NCI-H1092 treated with DMSO at 0.1 percent for 48 hours (cell line): ENCODE measurements at places on chromosomes 7 and 10.

GRCh38 chr7:28732071-28732869 is 225.9 kb downstream of the TRIL start:
- DNase-seq = peak; percentile 41

- DNase-seq = no peak
These were observed 64.6 kb downstream of the TSPAN12 start for GRCh38 chr7:120793213-120793936.

DNA sequence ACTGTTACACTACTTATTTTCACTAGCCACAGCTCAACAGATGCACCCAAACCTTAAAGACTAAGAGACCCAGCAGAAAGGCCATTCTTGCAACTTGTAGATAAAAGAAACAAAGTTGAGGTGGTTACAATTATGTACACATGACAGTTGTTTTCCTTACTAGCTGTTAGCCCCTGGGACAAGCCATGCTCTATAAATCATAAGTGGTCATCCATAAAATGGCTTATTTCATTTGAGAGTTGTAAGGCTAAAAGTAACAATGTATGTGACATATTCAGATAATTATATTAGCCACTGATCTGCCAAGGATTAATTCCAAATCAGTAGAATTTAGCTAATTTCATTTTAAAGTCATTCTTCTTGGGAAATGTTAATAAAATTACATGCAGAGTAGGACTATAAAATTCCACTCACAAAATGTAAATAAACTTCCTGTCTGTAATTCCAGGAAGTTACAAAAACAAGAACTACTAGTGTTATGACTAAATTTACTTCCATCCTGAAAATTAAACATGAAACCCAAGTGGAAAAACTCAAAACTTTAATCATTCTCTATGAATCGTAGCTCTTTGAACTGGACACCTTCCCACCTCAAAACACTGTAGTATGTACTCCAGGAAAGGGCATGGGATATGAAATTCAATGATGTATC is 13.3 kb downstream of the SLC37A3 start:
- no peak for DNase-seq

- no peak for DNase-seq
These were observed 134.7 kb downstream of the VPS50 start for GRCh38 chr7:93366816-93367215.

DNA sequence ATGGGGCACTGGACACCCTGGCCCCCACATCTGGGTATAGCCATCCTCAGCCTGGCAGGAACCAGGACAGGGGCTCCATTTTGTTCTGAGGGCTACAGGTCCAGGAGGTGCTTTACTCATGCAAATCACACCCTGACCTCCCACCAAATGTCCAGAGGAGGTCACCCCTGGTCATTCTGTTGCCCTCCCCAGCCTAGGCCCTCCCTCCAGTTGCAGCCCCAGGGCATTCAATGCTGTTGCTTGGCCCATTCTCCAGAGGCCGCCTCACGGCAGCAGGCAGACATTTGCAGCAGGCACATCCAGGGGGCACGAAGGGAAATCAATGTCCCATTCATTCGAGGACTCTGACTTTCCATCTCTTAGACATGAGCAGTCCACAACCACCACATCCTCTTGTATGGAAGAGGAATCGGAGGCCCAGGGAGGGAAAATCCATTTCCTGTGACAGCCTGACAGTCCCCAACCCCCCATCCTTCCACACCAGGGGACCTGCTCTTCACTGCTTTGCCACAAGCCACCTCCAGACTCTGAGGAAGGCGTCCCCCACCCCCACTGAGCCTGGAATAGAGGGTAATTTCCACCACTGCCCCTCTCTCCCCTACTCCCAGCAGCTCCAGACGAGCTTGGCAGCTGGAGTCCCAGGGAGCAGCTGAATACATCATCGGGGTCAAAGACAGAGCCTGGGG is 76.2 kb upstream of the UNC5B start:
- DNase-seq = no peak

DNA sequence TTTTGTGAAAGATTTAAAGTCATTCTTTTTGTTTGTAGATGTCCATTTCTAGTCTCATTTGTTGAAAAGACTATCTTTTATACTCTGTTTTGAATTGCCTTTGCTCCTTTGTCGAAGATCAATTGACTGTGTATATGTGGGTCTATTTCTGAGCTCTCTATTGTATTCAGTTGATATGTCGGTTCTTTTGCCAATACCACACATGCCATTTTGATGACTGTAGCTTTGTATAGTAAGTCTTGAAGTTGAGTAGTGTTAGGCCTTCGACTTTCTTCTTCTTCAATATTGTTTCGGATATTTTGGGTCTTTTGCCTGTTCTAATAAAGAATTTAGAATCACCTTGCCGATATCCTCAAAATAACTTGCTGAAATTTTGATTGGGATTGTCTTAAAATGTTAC is 104.5 kb downstream of the CCSER2 start:
- no peak for DNase-seq

- peak; percentile 24 for DNase-seq
These were observed 44.0 kb downstream of the LDB3 start for GRCh38 chr10:86712317-86712707.

DNA sequence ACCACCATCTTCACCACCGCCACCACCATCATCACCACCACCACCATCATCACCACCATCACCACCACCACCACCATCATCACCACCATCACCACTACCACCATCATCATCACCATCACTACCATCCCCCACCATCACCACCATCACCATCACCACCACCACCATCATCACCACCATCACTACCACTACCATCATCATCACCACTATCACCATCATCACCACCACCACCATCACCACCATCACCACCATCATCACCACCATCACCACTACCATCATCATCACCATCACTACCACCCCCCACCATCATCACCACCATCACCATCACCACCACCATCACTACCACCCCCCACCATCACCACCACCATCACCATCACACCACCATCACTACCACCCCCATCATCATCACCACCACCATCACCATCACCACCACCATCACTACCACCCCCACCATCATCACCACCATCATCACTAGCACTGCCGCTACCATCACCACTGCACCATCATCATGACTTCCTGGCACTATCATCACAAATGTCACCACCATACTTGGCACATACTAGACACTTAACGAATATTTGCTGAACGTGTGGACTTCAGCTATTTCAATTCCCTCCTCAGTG is 25.3 kb upstream of the FZD8 start:
- no peak for DNase-seq

DNA sequence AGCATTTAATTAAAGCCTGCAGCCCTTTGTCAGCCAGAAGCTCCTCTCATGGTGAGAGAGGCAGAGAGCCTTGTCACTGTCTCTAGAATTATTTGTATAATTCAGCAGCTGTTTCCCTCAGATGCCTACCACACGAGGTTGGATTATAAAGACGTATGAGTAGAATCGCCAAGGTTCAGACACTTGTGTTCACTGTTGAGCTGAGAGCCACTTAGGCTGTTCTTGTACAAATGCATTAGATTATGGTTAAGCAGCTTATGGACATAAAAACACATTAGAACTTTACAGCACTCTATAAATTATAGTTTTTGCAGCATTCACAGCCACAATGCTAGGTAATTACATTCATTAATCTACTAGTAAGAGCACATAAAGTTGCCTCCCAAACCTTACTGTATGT is 282.6 kb downstream of the AUTS2 start:
- DNase-seq = peak; percentile 85

- DNase-seq = no peak
These were observed 339.1 kb downstream of the ATRNL1 start for GRCh38 chr10:115432188-115432819.

DNA sequence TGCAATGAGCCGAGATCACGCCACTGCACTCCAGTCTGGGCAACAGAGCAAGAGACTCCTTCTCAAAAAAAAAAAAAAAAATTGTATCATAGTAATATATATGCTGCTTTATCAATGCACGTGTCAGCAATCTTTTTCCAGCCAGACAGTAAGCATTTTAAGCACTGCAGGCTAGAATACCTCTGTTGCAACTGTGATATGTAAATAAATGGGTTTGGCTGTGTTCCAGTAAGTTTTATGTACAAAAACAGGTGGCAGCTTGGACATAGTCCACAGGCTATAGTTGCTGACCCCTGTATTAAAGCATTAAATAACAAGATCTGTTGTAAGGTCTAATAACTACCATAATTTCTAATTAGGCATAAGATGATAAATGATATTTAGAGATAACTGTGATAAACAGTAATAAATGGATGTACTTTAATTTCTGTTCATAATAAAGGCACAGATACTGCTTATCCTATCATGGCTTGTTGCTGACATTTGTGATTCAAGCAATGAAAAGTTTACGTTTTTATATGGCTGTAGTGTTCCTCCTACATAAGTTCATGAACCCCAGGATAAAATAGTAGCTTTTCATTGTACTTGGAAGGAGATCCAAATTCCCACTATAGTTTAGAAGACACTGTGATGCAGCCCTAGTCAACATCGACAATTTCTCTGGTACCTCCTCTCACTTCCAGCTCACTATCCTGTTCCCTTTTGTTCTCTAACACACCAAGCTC is 161.4 kb downstream of the ELMO1 start:
- DNase-seq = peak; percentile 84

GRCh38 chr10:88831709-88832108 is 19.9 kb downstream of the ANKRD22 start:
- no peak for DNase-seq

DNA sequence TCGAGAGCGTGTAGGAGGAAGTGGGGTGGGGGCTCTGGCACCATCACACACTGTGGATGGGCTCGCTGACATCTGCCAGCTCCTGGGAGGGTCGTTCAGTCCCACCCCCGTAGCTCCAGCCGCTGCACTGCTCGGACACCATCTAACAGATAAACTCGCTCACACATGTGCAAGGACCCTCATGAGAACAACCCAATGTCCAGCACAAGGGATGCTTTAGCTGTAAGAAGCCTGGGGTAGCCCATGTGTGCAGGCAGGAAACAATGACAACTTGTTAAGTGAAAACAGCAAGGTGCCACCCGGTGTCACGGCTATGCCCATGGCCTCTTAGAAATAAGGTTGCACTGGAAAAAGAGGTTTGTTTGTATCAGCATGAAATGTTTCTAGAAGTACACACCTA is 14.1 kb downstream of the OGDHL start:
- DNase-seq = no peak

DNA sequence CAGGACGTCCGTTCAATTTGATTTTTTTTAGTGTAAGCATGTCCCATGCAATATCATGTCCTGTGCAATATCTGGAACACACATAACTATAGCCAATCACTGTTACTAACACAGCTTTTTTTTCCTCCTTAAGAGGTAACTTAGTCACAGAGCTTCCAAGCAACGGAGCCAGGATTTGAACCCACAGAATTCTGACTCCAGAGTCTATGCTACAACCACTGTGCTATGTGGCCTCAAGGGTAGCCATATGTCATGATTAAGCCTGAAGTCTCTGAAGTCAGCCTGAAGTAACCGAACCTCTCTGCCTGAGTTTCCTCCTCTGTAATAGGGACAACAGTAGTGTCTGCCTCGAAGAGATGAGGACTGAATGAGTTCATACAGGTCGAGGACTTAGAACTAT is 42.2 kb upstream of the TCF7L2 start:
- no peak for DNase-seq

DNA sequence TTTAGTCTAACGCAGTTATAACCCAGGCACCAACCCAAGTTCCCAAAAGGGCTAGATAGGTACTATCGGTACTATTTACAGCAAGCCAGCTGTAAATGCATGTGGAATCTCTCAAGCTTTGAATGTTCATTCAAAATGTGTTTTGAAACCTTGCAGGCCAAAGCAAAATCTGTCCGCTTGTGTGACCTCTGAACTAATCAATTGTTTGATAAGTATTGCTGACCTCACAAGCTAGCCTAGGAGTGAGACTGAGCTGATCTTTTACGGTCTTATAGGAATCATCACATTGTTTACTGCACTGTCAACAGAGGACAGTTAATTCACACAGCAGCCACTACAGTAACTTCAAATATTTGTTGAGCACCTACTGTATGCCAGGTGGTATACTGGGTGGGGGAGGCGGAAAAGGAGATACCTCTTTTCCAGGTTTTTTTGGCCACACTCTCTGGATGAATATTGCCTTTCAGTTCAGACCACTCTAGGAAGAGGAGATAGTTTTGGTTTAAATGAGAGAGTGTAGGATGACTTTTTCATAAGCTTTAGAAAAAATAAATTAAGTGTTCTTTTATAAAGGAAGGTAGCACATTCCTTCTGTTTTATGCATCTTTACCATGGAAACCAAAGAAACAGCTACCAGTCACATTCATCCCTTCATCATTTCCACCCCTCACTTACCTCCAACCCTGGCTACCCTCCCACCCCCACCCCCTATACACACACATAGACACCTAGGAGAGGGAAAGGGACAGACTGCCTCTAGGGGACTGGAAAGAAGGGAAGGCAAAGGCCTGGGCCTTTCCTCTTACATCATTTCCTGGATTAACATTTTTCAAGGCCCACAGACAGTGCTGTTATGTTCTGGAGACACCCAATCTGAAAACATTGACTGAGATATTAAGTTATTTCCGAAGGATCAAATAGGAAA is 2.4 kb downstream of the PAPSS2 start:
- DNase-seq = no peak

- DNase-seq = no peak
These were observed 231.3 kb downstream of the LRMDA start for GRCh38 chr10:75662715-75663114.

DNA sequence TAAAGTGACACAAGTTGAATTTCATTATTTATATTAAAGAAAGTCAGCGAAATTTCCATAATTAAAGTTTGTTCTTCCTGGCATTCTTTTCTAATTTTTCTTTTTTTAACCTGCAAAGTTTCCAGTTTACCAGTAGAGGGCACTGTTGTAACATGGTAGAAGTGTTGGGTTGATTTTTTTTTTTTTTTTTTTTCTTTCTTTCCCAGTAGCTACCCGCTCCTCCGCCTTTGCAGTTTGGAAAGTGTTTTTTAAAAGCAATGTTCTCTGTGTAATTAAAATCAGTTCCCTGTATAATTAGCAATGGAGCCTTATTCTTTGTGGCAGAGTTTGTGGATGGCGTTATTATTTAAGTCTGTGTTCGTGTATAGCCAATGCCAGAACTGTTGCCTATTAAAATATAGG is 53.7 kb downstream of the TAF3 start:
- DNase-seq = peak; percentile 64
